ENCODE measurements at places on chromosomes 16 and 17.
A peak's percentile ranks its signal among the peaks of the same experiment; 100 is the strongest.

DNA sequence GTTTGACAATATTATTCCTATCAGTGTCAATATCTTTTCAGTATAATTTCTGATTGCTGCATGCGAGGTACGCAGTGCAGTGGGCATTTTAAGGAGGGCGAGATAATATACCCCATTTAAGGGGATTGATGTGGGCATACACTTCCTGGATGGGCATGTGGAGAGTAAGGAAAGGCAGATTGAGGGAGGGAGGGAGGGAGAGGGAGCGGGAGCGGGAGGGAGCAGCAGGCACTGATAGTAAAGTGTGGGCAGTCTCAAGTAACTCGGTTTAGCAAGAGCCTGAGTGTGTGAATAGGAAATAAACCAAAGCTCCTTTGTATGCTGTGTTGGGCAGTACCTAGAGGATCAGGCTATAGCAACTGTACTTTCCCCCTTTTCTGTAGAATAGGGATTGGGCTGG, 5.1 kb downstream of the BPTF start:
- DNase-seq: peak; percentile 30

DNA sequence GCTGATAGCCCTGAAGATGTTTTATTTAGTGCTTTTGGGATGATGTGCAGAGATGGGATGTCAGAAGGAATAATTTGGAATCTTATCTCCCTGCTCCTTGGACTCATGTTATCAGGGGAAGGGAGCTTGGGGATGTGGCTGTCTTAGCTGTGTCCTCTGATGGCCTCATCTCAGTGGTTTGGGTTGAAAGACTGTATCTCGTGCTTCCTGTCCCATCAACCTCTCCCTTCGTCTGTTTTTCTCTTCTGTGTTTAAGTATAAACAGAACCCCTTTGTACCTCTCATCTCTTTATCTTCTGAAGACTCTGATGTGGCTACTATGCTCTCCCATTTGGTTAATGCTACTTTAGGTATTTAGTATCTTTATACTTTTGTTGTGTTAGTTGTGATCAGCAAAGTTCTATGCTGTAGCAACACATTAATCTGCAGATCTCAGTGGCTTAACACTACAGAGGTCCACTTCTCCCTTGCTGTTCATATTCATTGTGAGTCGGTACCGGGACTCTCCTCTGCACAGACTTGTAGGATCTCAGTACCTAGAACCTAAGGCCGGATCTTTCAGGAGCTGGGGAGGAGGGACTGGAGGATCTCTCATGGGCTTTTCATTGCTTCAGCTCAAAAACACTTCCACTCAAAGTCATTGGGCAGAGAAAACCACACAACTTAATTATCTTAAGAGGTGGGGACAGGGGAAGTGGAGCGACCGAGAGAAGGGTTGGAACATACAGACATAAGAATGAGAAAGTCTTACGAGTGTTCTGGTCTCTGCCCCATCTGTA, 28.8 kb downstream of the PRKCA start:
- DNase-seq: no peak

- DNase-seq: peak; percentile 99
These were observed at the start of gene RABEP2 for GRCh38 chr16:28924762-28925385. RABEP2 (minus strand) TSS chr16:28925238; CDS start chr16:28925163, 75 bp downstream.

DNA sequence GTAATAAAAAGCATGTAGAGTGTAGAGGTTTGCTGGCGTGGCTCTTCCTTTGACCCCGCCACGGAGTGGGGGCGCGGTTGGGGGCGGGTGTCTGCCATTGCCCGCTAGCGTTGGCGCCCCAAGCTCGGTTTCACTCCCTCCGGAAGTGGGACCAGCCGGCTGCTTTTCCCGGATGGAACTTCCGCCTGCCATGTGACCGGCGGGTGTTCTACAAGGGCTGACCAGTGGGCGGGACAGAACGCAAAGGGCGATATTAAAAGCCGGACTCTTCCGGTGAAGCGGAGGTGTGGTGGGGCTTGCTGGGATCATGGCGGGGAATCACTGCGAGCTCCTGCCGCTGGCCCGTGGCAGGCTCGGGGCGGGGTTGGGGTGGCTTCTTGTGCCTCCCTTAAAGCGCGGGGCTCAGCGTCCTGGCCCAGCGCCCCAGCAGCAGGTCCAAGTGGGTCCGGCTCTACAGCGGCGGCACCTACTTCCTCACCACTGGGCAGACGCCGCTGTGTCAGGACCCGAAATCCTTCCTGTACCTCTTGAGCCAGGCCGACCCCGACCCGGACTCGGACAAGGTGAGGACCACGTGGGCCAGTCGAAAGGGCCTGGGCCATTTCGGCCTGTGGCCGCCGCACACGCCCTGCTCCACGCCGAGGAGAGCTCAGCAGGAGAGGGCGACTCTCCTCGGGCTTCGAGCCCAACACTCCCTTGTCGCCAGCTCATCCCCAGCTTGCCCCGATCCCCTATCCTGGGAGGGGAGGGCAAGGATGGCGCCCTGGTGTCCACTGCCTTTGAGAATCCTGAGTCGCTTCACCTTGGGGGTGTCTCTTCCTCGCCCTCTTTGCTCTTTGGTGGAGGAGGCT, 65.6 kb downstream of the PDPK1 start:
- DNase-seq: peak; percentile 78

DNA sequence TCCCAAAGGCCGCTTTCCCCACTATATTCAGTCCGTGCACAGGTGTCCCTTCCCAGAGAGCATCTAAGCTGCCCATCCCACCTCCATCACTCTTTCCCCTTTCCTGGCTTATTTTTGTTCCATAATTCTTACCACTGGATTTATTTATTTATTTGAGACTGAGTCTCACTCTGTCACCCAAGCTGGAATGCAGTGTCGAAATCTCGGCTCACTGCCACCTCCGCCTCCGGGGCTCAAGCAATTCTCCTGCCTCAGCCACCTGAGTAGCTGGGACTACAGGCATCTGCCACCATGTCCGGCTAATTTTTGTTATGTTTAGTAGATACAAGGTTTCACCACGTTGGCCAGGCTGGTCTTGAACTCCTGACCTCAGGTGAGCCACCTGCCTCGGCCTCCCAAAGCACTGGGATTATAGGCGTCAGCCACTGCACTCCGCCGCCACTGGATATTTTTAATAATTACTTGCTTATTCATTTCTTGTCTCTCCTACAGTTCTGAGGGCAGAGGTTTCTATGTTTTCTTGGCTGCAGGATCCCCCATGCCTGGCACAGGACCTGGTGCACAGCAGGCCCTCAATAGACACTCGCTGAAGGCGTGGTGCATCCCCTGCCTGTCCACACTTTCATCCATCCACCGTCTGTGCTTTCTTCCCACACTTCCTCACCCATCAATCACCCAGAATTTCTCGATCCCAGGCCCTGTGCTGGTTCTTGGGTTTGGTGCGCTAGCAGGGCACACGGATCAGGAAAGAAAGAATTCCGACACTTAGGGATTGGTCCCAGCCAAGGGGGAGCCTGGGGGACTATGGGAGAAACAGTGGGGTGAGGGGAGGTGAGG, 9.9 kb upstream of the ADGRG1 start:
- DNase-seq: no peak

Data from NCI-H510A treated with DMSO at 0.1 percent for 48 hours (cell line).